ENCODE measurements at places on chromosomes 2 and 18.
A peak's percentile ranks its signal among the peaks of the same experiment; 100 is the strongest.

- DNase-seq, result peak; percentile 42
These were observed 42.3 kb downstream of the SCN3A start for GRCh38 chr2:165161510-165161909.

GRCh38 chr2:71564361-71564760 lies 111.0 kb downstream of the DYSF start:
- DNase-seq, result no peak

GRCh38 chr2:156511122-156511521 lies 74.9 kb downstream of the GPD2 start:
- DNase-seq, result no peak

GRCh38 chr2:135485441-135485840 lies 45.6 kb downstream of the ZRANB3 start:
- no peak for DNase-seq

DNA sequence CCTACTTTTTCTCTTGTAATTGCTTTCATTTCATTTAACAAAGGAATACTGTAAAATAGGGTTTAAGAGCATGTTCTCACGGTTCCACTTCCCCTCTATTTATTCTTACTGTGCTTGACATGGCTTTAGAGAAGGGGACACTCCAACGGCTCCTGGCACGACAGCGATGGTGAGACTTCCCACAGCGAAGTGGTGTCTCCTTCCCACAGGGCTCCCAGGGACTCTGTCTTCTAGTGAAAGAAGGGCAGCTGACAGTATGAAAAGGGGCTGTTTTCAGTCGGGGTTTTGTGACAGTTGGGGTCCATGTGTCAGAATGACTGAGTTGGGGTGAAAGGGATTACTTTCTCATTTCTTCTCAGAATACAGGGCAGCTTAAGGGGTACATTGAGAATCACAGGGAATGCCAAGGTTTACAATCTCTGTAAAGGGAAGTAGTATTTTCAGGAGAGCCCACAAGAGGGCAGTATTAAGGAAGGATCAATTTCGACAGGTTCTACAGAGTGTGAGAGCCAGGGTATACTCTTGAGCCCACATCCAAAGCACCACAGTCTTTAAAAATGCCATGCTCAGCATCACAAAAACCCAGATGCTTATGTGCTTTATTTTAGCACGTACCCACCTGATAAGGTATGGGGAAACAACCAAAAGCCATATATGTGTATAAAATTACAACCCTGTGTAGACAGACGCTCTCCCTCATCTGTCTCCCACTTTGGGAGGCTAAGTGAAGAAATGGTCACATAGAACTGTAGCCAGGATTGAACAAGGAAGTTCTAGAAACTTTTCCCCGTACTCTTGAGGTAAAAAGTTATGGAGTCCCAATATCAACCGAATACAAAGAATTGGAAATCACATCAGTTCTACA lies 31.3 kb upstream of the RAPGEF4 start:
- DNase-seq, result peak; percentile 31

DNA sequence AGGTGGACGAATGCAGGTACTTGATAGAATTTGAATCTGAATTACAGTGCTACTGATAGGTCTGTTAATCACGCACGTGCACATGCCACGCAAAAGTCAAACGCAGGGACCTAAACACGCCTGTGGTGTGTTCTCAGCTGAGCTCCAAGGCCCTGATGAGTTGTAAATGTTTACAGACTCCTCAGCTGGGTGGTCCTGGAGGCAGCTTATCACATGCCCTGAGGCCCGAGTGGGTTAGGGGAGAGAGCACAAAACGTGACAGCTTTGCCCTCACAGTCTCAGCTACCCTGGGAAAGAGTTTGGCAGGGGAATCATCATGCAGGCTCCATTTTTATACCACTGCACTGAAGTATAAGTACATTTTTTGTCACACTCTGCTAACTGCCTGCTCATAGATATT lies 68.3 kb upstream of the FAM110C start:
- DNase-seq, result no peak

GRCh38 chr2:238967031-238967977 lies 119.4 kb downstream of the TWIST2 start:
- no peak for DNase-seq

- no peak for DNase-seq
These were observed 4.1 kb upstream of the SNED1 start for GRCh38 chr2:240994171-240994896.

DNA sequence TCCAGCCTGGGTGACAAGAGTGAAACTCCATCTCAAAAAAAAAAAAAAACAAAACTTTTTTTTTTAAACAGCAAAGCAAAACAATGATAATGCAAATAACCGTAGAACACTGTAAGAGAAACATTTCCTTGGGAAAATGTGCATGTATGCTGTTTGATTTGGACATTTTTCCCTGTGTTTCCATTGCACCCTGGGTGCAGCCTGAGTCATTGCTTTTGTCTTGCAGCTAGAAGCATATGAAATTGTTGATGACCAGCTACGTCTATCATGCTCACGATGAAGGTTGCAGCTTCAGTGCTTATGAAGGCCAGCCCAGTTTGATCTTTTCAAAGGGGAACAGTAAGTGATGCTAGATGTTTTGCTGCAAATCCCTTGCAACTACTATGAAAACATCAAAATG lies 41.5 kb downstream of the MOGAT1 start:
- no peak for DNase-seq

DNA sequence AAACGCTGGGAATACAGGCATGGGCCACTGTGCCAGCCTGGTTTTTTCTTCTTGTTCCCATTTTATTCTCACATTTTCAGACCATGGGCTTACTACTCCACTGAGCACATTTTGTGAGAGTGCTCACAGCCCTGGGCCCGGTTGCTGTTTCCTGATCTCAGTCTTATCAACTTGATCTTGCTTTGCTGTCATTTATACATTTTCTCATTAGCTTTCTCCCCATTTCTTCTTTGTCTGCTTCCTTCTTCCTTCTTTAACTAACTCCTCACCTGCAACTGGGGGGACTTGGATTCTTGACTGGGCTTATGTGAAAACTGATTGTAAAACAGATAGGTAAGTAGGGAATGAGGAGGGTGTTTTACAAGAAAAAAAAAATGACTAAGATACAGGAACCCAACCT lies 117.3 kb downstream of the PLB1 start:
- DNase-seq, result no peak

DNA sequence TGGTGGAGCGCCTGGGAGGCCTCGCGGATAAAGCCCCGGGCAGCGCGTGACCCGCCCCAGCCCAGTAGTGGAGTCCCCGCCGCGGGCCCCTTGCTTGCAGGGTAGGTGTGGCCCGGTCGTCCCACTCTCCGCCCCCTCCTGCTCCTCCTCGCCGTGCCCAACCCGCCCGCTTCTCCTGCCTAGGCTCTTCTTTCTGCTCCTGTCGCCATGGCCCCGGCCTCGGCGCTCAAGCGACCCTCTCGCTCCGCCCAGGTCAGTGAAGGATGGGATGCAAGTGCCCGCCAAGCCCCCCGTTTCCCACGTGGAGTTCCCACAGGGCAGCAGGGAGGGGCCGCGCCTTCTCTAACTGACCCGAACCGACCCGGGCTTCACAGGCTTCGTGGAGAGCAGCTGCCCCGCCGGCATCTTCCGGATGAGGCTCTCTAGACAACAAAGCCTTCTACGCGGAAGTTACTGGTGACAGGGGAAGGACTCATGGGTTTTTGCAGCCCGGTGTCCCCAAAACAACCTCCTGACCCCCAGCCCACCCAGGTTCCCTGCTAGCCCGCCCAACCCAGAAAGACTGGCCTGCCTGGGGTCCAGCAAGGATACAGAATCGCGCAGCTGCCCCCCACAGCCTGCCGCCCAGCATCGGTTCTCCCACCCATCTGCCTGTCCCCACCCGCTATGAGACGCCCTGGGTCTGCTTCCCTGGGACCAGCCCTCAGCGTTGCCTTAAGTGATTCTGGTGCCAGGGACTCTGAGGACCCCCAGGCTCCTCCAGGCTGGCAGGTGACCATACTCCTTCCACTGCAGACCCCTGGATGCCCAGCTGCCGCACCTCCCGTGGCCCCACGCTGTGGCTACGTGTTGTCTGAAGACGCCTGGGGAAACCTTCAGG lies 32.8 kb downstream of the TTC32 start:
- DNase-seq, result no peak

DNA sequence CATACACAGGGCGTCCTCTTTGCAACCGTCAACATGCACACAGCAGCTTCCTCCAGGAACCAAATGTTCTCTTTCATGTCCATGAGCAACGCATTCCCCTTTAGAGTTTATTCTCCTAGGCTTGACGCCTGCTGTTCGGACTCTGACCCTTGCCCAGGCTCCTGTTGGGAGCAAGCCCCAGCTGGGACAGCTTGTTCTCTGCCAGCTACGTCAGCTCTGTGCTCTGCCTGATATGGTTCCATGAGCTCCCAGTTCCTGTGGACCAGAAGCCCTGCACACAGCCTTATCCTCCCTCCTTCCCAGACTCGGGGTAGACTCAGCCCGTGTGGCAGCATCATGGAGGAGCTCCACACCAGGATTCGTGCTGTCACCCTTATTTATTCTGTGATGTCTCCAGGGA lies 253.1 kb upstream of the PXDN start:
- no peak for DNase-seq

DNA sequence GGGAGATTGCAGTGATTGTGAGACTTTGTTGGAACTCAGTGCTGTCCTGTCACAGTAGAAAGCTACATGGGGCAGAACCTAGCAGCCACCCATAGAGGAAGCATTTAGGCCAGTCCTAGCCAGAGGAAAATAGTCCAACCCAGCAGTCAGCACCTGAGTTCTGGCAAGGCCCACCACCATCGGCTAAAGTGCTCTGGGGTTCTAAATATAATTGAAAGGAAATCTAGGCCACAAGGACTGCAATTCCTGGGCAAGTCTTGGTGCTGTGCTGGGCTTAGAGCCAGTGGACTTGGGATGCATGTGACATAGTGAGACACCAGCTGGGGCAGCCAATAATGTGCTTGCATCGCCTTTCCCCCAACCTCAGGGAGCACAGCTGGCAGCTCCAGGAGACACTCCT lies 28.9 kb upstream of the ACTR2 start:
- DNase-seq, result no peak

- no peak for DNase-seq
These were observed 469.9 kb upstream of the SMIM21 start for GRCh38 chr18:75897386-75897785.

GRCh38 chr2:100042562-100042961 lies 99.8 kb downstream of the AFF3 start:
- DNase-seq, result no peak

DNA sequence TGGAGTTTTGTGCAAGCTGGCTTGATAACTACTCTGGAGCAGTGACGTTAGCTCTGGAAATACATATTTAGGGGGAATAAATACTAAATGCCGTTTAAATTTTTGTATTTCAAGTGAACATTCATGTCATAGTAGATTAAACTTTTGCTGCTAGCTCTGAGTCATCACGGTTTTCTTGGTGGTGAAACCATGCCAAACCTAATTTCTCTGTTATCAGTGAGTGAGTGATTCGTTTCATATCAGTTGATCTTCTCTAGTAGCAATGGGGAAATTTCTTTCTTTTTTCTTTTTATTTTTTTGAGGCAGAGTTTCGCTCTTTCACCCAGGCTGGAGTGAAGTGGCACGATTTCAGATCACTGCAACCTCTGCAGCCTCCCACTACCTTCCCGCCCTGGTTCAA lies 211.1 kb downstream of the PTPRM start:
- peak; percentile 75 for DNase-seq

GRCh38 chr2:166932032-166932431 lies 43.8 kb downstream of the XIRP2 start:
- DNase-seq, result peak; percentile 38
